Activated CD8-positive, alpha-beta memory T cell treated with anti-CD3 and anti-CD28 coated beads for 24 hours (primary cell): ENCODE measurements at places on chromosomes 6 and 20.

DNA sequence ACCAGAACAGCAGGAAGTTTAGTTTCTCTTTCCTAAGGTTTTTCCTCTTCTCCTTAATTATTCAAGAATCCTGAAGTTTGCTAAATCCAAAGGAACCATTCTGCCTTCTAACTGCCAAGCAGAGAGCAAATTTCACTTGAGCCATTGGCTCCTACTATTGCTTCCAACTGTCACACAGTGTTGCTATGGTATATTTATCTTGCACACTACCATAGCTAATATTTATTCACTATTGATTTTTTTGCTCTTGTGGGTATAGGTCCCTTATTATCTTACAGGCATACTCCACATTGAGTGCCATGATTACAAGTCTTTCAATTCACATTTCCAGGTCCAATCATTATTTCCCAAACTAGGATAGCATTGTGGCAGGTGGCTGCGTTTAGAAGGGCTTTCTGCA lies 266.7 kb upstream of the FLRT3 start:
- DNase-seq, result no peak

- peak; percentile 53 for DNase-seq
Measured at GRCh38 chr20:25198663-25199383, 3.3 kb downstream of the ENTPD6 start.

DNA sequence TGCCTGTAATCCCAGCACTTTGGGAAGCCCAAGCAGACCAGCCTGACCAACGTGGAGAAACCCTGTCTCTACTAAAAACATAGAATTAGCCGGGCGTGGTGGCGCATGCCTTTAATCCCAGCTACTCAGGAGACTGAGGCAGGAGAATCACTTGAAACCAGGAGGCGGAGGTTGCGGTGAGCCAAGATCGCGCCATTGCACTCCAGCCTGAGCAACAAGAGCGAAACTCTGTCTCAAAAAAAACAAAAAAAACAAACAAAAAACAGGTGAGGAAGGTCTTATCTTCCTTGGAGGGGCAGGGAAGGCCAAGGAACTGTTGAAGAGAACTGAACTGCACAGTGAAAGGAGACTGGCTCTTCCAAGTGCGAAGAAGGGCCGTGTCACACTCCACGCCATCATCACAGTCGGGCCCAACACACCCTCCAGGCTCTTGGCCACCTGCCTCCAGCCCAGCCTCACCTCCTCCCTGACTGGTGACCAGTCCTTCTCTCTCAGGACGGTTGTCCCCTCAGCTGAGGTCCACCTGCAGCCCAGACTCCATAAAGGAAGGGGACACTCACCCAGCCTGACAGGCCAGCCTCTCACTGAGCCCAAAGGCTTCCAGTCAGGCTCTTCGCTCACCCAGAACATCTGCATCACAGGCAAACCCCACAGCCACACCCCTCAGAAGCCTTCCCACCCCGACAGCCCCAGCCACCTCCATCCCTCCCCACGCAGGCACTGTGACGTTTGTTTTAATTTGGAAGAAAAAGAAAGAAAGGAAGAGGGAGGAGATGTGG lies 4.1 kb downstream of the ZC3H12D start:
- peak; percentile 72 for DNase-seq

- DNase-seq, result no peak
Measured at GRCh38 chr20:44962483-44962882, 2.3 kb upstream of the TOMM34 start.

DNA sequence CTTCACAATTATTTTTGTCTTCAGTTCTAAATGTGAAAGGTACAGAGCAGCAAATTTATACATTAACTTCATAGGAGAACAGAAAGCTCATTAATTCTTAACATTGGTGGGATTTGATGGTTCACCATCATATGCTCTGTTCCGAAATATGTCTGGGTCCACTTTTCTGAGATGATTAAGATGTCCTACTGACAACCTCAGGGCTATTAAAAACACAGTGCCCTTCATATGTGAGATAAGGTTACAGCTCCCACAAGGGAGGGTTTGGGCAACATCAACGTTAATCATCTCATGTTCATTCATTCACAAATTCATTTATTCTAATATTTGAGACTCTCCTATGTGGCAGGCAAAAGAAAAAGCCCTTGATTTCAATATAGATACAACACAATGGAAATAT lies 91.2 kb downstream of the ELOVL5 start:
- no peak for DNase-seq

DNA sequence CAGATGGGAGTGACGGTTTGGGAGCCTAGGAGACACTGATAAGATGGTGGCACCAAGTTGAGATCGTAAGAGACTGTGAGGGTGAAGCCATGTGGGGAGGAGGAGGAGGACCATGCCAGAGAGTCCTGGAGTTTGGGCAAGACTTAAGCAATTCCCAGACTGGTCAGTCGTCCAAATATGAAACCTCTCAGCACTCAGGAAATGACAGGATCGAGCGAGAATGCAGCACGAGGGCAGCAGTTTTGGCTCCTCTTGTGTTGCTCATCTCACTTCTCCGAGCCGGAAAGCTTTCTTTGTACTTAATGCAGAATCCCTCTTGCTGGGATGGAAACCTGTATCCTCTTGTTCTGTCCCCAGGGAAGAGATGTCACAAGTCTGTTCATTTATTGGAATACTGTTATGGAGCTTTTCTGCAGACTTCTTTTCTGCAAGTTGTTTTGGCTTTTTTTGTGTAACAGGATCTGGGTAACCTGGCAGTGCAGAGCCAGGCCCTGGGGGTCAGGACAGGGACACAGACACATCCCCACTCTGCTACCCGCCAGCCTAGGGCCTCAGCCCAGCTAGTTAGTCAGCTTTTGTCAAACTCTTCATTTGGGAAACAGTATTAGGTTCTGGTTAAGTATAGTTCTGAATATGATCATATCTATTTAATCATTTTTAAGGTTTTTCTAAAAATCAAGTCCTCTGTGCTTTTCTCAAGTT lies 34.3 kb downstream of the FNDC1 start:
- no peak for DNase-seq

- DNase-seq, result no peak
Measured at GRCh38 chr6:165886169-165886568, 223.1 kb upstream of the PDE10A start.

- DNase-seq, result no peak
Measured at GRCh38 chr6:46215213-46215612, 44.4 kb upstream of the ENPP5 start.

DNA sequence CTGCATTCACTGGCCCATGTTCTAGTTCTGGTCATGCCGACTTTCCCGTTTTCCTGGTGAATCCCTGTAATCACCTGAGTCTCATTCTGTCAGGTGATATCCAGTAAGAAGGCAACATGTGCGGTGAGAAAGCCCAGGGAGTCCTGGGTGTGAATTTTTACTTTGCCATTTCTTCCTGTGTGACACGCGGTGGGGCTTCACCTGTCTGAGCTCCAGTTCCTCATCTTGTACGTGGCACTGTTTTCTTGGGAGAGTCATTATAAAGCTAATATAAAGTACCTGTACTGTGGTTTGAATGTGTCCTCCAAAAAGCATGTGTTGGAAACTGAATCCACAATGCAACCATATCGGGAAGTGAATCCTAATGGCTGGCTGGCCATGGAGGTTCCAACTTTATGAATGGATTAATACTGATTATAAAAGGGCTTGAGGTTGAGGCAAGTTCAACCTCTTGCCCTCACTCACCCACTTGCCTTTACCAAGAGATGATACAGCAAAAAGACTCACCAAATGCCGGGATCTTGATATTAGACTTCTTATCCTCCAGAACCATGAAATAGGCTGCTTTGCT lies 5.1 kb downstream of the HLA-E start:
- no peak for DNase-seq

DNA sequence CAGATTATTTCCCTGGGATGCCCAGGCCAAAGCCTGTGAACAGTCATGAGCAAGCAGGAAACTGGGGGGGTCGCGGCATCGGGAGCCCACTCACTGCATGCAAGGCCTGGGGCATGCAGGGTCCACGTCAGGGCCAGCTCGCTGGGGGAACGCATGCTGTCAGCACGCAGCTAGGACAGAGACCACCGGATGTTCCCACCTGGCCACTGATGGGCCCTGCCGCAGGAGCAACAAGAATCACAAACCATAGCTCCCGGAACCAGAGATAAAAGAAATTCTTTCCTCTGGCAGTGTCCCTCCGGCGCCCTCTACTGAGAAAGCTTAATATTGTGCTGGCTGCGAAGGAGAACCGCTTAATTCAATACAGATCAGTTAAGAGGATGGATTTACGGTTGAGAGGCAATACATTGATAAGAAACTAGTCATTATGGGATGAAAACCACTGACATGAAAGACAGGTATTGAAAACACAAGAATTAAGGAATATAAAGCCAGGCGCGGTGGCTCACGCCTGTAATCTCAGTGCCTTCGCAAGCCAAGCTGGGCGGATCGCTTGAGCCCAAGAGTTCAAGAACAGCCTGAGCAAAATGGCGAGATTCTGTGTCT lies 32.6 kb downstream of the C6orf15 start:
- peak; percentile 83 for DNase-seq

GRCh38 chr20:38730167-38730988 lies 6.1 kb downstream of the SLC32A1 start:
- DNase-seq, result peak; percentile 63

- no peak for DNase-seq
Measured at GRCh38 chr6:165059032-165059431, 250.4 kb downstream of the C6orf118 start.

GRCh38 chr6:12163149-12163548 lies 127.0 kb upstream of the EDN1 start:
- peak; percentile 58 for DNase-seq
